ENCODE measurements at places on chromosomes 6 and 20.

DNA sequence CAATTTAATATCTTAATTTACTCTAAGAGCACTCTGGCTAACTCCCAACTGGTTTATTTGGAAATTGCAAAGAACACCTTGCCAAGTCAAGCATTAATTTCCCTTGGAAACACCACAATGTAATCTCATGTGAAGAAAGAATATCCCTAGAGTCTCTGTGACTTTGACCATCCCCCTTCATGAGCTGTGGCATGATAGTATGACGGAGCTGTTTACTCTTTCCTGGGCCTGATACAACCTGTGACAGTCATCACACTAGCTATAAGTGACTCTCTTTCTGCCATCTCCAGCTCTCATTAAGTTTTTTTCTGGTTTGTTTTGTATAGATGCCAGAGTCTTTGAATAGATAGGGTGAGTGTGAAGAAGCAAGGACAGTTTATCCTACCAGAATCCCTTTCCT is 470.3 kb upstream of the JARID2 start:
- no peak for DNase-seq

DNA sequence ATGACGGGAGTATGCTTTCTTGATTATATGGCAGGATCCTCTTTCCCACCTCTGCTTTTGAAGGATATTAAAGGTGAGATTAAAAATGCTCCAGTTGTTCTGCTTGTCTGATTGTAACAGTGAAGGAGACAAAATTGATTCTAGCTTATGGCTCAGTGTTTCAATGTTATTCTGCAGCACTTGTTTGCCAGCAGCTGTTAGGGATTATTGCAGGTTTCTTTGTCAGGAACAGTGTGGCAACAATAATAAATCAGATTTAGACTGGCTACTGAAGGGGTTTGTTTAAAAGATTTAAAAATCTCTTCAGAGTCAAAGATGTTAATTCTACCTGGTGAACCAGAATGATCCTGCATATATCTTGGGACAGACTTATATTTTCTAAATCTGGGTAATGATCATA is 126.9 kb downstream of the LAMA2 start:
- no peak for DNase-seq

- DNase-seq: no peak
Observed at GRCh38 chr20:9140162-9140760, 71.4 kb downstream of the PLCB4 start.

DNA sequence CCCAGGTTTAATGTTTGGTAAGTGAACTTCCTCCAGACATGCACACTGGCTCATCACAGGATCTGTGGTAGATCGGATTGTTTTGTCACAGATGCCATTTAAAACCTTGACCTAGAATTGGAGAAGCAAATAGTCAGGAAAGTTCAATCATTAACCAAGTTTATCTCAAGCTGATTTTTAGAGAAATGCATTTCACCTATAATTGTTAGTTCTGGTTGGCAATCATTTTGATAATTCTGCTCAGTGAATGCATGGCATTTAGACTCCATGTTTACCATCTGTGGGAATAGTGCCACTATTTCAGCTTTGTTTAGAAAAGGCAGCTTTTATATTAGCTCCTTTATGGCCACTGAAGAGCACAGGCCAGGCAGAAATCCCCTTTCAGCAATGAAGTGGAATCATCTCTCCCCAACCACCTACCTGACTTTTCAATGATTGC is 73.9 kb upstream of the IPCEF1 start:
- DNase-seq: no peak

GRCh38 chr6:16741112-16742016 is 19.9 kb downstream of the ATXN1 start:
- DNase-seq: no peak

GRCh38 chr6:167300902-167301777 is 10.0 kb downstream of the UNC93A start:
- no peak for DNase-seq

- peak; percentile 69 for DNase-seq
Observed at GRCh38 chr6:26033085-26033940, 53.9 kb upstream of the HFE start.

DNA sequence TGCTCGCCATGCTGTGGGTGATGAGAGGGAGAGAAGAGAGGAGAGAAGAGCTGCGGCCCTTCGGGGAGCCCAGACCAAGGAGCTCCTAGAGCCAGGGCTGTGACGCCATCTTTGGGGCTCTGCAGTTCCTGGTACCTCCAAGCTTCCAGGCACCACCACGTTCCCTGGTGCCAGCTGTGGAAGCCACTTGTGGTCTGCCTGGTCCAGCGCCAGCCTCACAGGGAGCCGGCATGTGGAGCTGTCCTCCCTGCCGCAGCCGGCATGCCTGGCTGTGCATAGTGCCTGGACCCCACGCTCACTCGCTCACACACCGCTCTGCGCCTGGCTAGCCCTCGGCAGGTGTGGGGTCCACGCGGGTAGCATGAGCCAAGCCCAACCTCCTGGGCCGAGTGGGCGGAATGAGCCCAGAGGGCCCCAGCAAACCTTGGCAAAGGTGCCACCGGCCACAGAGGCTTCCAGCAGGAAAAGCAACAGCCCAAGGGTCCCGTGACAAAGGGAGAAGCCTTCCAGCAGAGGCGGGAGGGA is 19.3 kb upstream of the CHRNA4 start:
- no peak for DNase-seq

- DNase-seq: no peak
Observed at GRCh38 chr20:2748551-2749342, 51.7 kb downstream of the CPXM1 start.

DNA sequence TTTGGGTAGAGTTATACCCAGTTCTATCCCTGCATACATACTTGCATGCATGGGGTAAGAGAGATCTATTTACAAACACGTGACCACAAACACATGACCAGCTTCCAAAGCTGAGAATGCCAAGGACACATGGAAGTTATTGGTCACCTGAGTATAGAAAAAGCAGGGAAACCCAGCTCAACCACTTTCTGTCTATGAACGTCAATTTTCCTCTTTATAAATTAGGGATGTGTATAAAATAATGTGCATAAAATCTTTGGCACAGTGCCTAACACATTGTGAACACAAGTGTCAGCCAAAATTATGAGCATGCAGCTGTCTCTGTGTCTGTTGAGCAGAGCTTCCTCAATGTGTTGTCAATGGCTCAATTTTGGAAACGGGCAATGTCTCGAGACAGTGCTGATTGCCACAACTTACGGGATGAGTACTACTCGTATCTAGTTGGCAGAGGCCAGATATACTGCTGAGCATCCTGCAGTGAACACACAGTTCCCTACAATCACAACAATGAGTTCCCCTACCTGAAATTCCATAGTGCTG is 44.9 kb downstream of the TPD52L1 start:
- no peak for DNase-seq

DNA sequence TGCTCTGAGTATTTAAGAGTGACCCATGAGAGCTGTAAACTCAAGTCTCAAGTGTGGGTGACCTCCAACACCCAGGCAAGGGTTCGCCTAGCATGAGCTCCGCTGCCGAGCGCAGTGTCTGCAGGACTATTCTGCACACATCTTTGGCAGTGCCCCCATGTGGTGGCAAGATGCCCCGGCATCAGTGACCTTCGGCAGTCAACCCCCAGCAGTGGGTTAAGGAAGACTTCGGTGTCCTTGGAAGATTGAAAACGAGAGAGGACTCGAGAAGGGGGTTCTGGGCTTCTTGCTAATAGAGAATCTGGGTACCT is 43.1 kb downstream of the RBM38 start:
- no peak for DNase-seq

DNA sequence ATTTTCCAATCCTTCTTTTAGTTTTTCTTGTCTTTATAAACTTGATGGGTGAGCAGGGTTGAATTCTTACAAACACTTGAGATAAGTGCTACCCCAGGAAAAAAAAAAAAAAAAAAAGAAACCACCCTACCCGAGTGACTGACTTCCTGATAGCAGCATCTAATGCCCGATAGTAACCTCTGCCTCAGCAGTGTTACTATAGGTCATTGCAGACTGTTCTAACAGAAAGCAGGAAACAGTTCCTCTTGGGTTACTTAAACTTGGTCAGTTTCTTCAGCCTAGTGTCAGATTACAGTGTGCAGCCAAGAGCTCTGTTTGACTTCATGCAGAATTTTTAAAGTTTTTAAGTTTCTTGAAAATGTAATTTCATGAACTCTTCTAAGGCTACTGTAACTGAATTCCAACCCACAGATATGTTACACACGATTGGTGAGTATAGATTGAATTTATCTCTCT is 2.1 kb downstream of the MYLIP start:
- DNase-seq: peak; percentile 81

- DNase-seq: no peak
Observed at GRCh38 chr6:141488488-141488887, 644.2 kb upstream of the GJE1 start.

- DNase-seq: no peak
Observed at GRCh38 chr20:38302786-38303185, 1.2 kb upstream of the BPI start.

GRCh38 chr6:132227904-132228303 is 173.4 kb downstream of the MOXD1 start:
- DNase-seq: no peak

DNA sequence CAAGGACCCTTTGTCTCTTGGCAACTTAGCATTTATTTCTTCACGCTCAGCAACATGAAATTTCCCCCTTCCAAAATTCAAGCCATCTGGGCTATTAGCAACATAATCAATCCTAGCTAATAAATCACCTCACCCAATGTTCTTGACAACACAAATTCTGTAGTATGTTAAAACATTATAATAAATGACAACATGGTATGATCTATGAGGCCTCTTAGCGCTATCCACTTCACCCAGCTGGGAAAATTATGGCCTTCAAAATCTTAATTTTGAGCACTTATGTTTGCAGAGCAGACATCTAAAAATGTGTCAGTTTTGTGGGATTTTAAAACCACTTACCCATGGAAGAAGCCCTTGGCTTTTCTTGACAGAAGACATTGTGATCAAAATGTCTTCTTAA is 181.9 kb downstream of the HDGFL1 start:
- DNase-seq: no peak

- DNase-seq: no peak
Observed at GRCh38 chr6:62891065-62891647, 320.1 kb upstream of the FKBP1C start.

GRCh38 chr6:147438758-147439528 is 69.5 kb upstream of the SAMD5 start:
- DNase-seq: no peak

DNA sequence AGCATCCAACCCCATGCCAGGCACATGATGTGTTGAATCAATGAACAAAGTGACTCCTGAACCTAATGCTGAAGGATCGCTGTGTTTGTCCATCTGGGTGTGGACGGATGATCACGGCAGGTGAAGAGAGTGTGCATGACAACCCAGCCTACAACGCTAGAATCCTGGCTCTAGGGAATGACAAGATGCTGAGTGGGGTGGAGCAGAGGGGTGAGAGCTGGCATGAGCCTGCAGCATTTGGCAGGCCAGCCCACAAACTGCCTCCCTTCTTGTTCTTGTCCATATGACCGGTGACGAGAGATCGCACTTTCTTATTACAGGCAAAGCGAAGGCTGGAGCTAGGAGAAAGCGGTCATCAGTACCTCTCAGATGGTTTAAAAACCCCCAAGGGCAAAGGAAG is 54.7 kb upstream of the CDKAL1 start:
- no peak for DNase-seq

DNA sequence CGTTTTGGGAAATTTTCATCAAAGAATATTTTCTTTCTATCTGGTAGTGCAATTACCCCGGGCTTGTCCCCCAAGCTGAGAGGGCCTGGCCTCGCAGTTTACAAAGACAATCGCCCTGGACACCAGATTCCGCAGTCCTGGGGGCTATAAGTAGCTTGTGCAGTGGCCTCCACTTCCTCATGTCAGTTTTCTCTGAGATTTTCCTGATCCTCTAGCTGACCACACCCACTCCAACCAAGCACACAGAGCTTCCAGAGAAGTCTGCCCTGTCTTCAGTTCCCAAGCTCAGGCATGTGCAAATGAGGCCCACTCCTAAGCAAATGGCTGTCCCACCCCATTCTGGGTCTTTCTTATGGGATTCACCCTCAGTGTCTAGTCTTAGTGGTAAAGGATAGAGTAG is 245.3 kb downstream of the MAFB start:
- DNase-seq: no peak

DNA sequence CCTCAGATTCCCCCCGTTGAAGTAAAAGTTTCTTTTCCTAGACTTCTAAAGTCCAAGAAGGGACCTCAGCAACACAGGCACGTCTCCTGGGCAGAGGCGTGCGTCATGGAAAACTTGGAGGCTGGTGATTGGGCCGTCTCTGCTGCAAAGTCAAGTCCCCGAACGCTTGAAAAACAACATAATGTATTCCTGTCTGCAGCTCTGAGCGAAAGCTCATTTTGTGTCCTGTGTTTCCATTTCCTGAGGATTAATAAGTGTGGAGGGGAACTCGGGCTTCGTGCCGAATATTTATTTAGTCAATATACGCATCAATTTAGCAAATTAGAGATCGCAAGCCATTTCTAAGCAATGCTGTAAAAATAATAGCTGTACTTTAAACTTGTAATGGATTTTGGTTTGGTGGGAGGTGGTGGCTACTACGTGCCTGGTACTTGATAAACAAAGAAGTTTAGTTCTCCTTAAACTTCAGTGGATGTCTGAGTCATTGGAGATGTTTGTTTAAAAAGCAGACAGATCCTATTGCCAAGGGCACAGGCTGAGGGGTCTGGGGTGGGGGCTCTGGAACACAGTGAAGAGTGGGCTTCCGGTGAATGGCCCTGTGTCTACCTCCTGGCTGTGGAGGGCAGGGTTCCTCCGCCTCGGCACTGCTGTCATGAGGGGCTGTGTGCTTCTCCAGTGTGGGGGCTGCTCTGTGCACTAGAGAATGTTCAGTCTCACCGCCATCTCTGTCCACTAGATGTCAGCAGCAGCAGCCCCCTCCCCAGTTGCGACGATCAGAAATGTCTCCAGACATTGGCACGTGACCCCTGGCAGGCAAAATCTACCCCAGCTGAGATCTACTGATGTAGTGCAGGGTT is 21.8 kb downstream of the PCK1 start:
- peak; percentile 74 for DNase-seq

DNA sequence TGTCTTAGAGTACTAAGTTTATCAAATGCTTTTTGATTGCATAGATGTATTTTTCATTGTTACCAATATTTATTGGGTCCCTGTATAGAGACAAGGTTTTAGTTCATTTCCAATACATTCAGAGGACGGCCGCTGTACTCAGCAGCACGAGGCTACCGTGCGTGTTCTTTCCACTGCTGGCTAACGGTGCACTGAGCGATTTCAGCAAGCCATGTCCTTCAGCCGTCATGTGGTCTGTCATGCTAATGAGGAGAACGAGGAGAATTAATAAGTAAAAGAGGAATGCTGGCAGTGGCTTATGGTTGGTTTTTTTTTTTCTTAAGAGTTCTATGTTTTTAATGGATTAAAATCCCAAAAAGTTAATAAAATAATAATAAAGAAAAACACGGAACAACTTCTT is 253.6 kb downstream of the ARID1B start:
- DNase-seq: no peak

DNA sequence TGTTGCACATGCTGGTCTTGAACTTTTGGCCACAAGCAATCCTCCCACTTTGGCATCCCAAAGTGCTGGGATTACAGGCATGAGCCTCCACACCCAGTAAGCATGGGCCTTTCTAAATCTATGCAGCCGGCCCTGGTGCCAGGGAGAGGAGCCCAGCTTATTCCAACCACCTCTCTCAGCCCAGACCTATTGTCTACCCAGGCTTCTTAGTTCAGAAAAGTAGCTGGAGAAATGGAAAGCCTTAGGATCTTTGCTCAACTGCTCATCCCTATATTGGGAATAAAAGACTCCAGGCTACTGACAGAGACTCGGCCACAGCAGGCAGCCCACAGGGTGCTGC is 7.8 kb upstream of the PCIF1 start:
- DNase-seq: no peak
